ENCODE measurements at places on chromosomes 3 and 15. TPM values are rescaled to one million over a fixed set of nuclear protein-coding genes. Genes with fewer than 3 reads are reported as not detected.

The DNAH12 gene
- total RNA-seq, result 0.05 TPM

The CTXN2 gene
- 0.16 TPM for total RNA-seq

The UBAP1L gene
- 1.2 TPM for total RNA-seq

DNA sequence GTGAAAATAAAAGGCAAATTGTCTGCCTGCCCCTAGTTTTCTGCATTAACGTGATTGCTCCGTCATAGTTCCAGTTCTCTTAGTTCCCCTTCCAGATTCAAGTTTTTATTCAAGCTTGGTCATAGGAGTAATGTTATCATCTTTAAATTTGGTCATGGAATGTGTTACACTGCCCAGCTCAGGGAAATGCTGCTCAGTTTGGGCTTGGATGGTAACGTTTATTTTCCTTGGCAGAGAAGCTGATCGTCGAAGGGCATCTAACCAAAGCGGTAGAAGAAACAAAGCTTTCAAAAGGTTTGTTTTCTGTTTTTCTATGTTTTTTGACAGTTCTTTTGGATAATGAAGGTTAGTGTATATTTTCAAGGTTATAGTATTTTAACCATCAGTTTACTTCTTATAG lies 118.4 kb upstream of the FLNB start:
- DNase-seq, result no peak

GRCh38 chr3:31371484-31372177 lies 161.1 kb upstream of the STT3B start:
- no peak for DNase-seq

DNA sequence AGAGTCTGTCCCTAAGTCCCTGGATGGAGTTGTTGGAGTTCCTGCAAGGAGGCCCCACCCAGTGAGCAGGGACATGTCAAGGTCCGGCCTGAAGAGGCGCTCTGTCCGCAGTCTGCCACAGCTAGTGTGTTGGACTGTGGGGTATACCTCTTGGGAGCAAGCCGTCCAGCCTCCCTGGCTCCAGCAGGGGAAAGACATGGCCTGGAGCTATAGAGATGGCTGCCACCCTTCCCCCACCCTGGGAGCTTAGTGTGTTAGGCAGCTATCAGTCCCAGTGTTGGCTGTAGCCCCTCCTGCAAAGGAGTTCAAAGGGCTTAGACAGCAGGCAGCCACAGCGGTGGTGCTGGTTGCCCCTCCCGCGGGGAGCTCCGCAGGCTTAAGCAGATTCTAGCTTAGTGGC lies 20.3 kb downstream of the IMPG2 start:
- no peak for DNase-seq

The LSAMP gene
- 1.1 TPM for total RNA-seq

DNA sequence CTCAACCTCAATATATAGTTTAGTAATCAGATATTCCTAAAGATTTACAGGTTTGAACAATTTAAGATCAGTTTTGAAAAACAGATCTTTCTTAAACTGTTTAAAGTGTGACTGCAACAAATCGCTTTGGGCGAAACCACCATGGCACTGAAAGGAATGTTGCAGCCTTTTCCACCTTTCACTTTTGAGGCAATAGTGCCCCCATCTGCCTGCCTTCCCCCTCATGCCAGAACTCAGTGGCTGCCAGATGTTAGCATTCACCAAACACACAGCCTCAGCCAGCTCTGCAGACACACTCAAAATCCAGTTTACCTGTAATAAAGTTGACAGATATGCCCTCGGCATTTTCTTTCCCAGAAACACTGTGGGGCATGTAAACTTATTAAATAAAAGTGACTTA lies 3.3 kb downstream of the LYSMD4 start:
- peak; percentile 29 for DNase-seq

- no peak for DNase-seq
Measured at GRCh38 chr15:59353994-59354416, 18.7 kb downstream of the MYO1E start.

DNA sequence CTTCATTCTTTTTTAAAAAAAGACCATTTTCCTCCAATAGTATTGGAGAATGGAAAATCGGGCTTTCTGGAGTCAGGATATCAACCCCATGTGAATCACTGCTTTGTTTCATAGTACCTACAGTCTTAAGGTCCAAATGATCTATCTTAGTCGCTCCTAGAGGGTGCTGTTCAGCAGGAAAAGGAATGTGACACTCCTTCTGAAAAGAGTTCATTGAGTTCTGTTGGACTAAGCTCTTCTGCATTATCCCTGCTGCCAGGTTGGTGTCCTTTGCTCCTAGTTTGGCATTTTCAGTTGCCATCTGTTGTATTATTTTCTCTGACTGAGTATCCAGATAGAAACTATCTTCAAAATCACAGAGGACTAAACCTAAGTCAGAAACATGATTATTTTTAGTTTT lies 57.2 kb downstream of the POLQ start:
- no peak for DNase-seq
